ENCODE measurements at places on chromosomes 3 and 15.

GRCh38 chr15:67762610-67763368, 62.5 kb upstream of the SKOR1 start:
- DNase-seq, result no peak

GRCh38 chr3:126431103-126431534, 36.4 kb downstream of the CFAP100 start:
- DNase-seq, result no peak

GRCh38 chr3:61637088-61638051, 76.0 kb downstream of the PTPRG start:
- no peak for DNase-seq

- no peak for DNase-seq
Measured at GRCh38 chr3:102460579-102460978, 25.8 kb downstream of the ZPLD1 start.

DNA sequence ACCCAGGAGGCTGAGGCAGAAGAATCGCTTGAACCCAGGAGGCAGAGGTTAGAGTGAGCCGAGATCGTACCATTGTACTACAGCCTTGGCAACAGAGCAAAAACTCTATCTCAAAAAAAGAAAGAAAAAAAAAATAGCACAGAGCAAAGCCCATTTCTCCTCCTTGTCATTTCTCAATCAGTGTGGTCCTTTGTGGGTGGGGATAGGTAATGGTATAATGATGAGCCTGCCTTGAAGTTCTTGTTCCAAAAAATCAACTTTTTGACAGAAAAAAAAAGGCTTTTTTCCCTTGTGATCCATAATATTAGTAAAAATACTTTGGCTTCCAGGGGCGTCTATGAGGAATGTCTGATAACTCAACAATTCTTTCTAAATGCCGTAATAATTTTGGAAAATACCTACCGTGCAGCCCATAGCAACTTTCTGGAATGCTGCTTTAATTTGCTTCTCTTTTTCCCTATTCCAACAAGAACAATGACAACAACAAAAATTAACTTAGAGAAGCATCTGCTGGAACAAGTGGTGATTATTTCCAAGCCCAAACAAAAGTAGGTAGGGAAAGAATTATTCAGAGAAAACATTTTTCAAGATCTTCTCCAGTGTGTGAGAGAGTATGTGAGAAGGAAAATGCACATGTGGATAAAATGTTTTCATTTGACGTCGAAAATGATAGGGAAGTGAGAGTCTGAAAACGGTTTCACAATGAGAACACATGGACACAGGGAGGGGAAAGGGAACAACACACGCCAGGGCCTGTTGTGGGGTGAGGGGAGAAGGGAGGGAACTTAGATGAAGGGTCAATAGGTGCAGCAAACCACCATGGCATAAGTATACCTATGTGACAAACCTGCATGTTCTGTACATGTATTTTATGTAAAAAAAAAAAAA, 337.8 kb downstream of the RBMS3 start:
- peak; percentile 37 for DNase-seq

- DNase-seq, result no peak
Measured at GRCh38 chr3:186003610-186004009, 65.8 kb upstream of the TRA2B start.

All from suppressor macrophage treated with lipopolysaccharide for 1 hour (primary cell).